NCI-H82 (cell line): ENCODE measurements at places on chromosomes 1 and 21.
A peak's percentile ranks its signal among the peaks of the same experiment; 100 is the strongest.

DNA sequence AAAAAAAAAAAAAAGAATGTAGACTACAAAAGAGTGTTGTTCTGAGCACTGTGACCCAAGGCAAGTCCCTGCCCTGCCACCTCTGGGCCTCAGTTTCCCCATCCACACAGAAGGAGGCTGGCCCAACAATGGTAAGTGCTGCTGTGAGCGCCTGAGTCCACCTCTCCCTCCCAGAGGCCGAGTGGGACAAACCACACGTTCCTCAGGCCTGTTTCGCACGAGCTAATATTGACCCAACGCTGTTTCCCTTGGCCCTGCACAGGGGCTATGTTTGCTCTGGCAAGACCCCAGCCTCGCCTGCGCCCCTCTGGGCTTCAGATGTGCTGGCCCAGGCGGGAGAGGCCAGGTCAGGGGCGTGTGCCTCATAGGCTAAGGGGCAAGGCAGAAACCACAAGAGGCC is 12.6 kb upstream of the LAPTM5 start:
- DNase-seq: no peak

- no peak for DNase-seq
Observed at GRCh38 chr1:22618056-22618455, 18.4 kb upstream of the C1QA start.

DNA sequence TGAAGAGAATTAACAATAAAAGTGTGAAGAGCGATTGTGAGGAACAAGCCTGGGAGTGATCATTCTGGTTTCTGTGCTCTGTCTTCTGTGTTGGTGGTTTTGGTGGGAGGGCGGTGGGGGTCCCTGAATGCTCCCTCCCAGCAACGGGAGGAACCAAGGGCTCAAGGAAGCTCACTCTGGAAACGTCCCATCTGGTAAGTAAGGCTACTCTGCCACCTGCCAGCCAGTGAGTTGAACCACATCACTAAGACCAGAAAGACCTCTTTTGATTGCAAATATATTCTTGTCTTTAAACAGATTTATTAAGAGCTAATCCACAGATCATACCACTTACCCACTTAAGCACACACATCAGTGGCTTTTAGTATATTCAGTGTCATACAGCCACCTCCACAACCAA is 125.0 kb downstream of the PRDM2 start:
- peak; percentile 35 for DNase-seq

- DNase-seq: no peak
Observed at GRCh38 chr1:60034999-60035398, 38.6 kb downstream of the C1orf87 start.

DNA sequence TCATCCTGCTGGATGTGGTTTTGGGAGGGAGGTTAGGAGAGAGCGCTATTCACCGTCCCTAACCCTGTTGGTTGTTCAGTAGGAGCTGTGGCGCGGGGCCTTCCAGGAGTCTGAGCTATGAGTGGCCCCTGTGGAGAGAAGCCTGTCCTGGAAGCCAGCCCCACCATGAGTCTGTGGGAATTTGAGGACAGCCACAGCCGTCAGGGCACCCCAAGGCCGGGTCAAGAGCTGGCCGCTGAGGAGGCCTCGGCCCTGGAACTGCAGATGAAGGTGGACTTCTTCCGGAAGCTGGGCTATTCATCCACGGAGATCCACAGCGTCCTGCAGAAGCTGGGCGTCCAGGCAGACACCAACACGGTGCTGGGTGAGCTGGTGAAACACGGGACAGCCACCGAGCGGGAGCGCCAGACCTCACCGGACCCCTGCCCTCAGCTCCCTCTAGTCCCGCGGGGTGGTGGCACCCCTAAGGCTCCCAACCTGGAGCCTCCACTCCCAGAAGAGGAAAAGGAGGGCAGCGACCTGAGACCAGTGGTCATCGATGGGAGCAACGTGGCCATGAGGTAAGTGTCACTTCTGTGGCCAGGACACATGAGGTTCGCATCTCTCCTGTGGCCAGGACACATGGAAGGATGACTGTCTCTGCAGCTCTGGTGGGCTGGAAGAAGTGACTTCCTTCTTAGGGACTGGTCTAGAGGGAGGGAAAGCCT is 1.2 kb downstream of the ZC3H12A start:
- no peak for DNase-seq

- no peak for DNase-seq
Observed at GRCh38 chr1:110038271-110038670, 3.8 kb downstream of the STRIP1 start.

DNA sequence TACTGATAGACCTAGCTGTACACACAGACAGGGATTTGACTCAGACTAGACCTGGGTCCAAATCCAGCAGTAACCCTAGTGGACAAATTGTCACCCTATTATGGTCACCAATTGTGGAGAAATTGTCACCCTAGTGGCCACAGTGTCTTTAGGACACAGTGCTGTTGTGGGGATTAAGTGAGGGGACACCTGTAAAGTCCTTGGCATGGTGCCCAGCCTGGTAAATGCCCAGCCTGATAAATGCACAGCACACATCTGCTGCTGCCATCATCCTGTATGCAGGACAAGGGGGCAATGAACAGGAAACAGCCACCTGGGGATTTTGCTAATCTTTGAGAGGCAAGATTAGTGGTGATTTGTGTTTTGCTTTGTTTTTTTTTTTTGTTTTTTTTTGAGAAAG is 2.3 kb downstream of the TMEM61 start:
- DNase-seq: peak; percentile 96

- peak; percentile 28 for DNase-seq
Observed at GRCh38 chr1:229412056-229412455, 21.8 kb downstream of the ACTA1 start.

DNA sequence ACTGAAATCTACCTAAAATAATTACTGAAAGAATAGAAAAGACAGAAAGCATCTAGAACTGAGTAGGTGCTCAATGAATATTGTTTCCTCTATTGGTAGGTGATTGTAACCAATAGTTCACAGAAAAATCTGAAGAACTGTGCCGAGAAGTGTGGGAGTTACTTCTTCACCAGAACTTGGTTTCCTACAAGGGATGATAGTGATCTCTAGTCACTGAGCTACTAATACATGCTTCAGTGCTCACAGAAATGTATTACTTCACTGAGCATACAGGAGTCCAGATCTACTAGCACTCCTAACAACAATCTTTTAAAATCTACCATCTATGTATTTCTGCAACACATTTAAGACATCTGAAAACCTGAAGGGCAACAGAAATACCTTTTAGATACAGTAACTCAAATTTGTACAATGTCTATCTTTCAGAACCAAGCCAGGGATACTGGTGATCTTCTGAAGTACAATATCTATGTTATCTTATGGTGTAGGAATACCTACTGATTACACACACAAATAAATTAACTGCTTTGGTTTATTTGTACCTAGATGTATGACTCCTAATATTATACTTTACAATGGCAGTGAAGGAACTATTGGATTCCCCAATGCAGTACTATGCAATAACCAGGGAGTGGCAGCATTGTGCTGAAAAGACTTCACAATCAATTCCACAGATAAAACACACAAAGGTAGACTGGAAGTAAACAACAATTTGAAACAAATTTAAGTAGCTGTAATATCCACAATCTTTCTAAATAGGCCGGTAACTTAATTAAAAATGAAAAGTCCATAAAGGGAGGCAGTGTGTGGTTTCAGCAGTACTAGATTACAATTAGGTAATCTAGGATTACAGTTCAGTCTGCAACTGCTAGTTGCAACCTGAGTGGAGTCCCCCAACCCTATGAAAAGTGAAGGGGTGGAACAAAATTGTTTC is 243.0 kb downstream of the SLC45A1 start:
- peak; percentile 83 for DNase-seq

DNA sequence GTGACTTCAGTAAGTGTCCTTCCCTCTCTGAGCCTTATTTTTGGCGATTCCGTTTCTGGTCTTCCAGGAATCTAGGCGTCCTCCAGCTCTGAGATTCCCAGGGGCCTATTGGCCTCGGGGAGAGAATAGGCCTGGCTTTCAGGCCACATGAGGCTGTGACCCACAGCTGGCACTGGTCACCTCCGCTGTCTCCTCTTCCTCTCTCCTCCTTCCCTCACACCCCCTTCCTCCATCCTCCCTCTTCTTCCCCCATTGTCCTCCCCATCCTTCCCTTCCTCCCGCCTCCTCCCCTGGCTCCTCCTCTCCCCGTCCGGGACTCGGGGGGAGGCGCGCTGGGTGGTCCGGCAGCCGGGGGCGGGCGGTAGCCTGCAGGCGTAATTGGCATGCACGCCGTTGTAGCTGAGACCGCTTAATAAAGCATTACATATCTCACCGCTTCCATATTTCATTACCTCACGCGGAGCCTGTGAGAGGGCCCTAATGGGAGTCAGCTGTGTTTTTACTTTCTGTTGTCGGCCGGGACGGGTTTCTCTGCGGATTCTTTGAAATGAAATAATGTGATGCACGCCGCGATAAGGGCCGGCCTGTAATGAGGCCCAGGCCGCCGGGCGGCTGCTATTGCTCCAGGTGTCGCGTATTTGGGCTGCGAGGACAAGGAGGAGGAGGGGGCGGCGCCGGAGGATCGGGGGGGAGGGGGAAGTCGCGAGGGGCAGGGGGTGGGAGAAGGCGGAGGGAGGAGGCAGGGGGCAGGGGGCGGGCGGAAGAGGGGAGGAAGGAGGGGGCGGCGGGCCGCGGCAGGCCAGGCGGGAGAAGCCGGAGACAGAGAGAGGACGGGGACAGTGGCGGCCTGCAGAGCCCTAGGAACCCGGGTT is 95.3 kb downstream of the FOXD2 start:
- DNase-seq: peak; percentile 40

DNA sequence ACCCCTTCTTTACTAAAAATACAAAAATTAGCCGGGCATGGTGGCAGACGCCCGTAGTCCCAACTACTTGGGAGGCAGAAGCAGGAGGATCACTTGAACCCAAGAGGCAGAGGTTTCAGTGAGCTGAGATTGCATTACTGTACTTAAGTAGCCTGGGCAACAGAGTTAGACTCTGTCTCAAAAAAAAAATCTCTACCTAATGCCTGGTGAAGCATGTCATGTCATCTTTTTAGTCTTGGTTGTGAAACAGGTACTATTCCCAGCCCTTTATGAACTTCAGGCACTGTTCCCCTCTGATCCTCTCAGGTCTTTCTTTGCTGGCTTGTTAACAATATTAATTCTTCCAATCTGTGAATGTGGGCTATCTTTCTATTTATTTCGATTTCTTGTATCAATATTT is 22.1 kb downstream of the PRRC2C start:
- DNase-seq: no peak

- DNase-seq: no peak
Observed at GRCh38 chr1:30877205-30877912, 31.2 kb downstream of the SDC3 start.

DNA sequence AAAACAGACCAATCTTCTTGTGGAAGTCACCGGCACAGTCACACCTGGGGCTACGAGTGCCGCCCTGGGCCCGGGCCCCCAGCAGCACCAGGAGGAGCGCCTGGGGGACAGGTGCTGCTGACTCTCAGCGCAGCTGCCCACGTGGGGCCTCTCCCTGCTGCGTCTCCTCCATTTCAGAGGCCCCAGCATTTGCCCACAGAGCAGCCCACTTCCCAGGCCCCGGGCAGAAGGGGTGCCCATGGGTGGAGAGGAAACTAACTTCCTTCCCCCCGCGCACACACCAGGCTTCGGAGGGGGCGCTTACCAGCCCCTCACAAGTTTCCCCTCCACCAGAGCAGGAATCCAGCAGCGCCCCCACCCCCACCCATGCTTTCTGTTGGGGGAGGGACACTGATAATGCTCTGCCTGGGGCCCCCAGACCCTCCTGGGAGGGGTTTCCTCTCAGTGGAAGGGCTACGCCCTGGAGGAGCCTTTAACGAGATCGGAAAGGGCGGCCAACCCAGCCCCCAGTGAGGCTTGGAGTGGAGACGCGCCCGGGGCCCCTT is 440 bp downstream of the TNFRSF25 start:
- DNase-seq: peak; percentile 58

GRCh38 chr1:42172381-42173133 is 8.0 kb upstream of the GUCA2A start:
- no peak for DNase-seq

- peak; percentile 36 for DNase-seq
Observed at GRCh38 chr1:201019321-201019977, 4.1 kb downstream of the KIF21B start.

DNA sequence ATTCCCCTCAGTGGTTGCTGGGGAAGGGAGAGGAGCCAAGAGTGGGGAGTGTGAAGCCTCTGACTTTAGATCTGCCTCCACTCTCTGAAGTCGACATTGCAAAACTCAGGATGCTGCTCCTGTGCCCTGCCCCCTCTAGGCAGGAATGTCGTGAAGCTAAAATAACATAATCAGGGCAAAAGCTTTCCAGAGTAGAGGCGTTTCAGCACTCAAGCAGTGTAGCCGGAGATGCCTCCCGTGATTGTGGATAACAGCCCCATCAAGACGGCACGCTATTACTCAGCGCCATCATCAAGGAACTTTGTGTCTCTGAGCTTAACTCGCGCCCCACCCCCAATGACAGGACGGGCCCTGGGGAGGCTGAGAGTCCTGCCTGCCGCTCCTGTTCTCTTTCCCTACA is 60.0 kb downstream of the FBXO2 start:
- peak; percentile 41 for DNase-seq

- no peak for DNase-seq
Observed at GRCh38 chr1:116111524-116112021, 374 bp downstream of the MAB21L3 start.

- DNase-seq: no peak
Observed at GRCh38 chr1:21115098-21115760, 61.5 kb downstream of the EIF4G3 start.
